ENCODE measurements at places on chromosomes 4 and X. TPM values are rescaled to one million over a fixed set of nuclear protein-coding genes. Genes with fewer than 3 reads are reported as not detected.

The GLOD5 gene
- not detected for total RNA-seq

The CTSO gene
- 14.1 TPM for total RNA-seq

The NUP62CL gene
- 0.26 TPM for total RNA-seq

The SULT1B1 gene
- total RNA-seq: 8.0 TPM

The ENPEP gene
- not detected for total RNA-seq

The ARSJ gene
- total RNA-seq: not detected

The LANCL3 gene
- 0.23 TPM for total RNA-seq

DNA sequence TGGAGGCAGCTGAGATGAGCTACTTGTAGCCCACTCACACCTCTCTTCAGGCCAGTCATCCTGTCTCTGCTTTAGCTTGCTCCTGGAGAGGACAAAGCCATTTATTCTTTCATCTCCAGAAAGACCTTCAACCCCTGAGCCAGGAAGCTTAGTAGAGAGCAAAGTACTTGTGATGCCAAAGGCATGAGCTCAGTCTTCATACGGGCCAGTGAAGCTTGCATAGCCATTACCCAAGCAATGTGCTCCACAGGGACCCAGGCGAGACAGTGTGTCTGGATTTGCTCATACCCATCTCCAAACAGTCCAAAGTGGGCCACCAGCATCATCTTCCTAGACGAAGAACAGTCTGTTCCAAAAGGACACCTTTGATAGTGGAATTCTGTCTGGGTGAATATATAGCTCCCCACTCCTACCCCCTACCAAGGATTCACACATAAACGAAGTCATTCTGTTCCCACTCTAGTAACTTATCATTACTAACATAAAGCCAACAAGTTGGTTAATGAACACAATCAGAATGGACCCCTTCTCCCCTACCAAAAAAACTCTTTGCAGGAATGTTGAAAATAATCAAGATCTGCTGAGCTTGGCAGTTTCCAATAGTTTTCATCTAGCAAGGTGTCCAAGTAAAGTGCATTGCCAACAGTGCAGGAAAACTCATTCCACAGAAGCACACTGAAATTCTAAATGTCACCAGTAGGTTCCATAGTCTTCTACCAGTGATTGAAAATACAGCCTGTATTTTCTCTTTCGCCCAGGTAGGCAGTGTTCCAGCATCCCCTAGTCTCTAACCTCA lies 6.7 kb downstream of the TNMD start:
- no peak overlapping the region for H3K27ac ChIP-seq
- no peak overlapping the region for H3K4me3 ChIP-seq
- no peaks in the 10 kb centered on the region for H3K27me3 ChIP-seq
- no peak for DNase-seq
- H3K4me1 ChIP-seq: no peaks in the 10 kb centered on the region

DNA sequence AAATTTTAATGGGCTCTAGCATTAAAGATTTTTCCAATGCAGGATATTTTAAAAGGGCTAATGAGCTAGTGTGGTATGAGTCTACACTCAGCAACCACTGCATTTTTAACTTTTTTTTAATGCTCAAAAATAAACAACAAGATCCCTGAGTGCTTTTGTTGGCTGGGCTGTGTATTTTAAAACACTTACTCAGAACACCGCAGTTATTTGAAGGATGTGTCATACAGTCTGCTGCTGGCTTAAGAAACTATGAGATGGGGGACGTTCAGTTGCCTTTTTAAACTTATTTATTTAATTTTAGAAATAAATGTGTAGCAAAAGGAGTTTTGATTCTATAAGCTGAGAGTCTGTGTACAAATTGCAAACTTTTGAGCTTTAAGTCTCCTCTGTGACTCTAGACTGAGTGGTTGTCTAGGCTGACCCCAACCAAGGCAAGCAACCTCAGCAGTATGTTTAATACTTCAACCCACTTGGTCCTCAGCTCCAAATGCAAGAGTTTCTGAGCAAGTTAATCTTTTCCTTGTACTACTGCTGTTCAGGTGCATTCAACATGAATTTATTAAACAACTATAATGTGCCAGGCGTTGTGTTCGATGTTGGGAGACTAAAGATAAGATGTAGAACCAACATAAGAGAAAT lies 278.6 kb upstream of the DIPK2B start:
- DNase-seq: no peak
- no peaks in the 10 kb centered on the region for H3K4me1 ChIP-seq
- no peak overlapping the region for H3K4me3 ChIP-seq
- H3K27me3 ChIP-seq: no peaks in the 10 kb centered on the region
- H3K27ac ChIP-seq: no peak overlapping the region

DNA sequence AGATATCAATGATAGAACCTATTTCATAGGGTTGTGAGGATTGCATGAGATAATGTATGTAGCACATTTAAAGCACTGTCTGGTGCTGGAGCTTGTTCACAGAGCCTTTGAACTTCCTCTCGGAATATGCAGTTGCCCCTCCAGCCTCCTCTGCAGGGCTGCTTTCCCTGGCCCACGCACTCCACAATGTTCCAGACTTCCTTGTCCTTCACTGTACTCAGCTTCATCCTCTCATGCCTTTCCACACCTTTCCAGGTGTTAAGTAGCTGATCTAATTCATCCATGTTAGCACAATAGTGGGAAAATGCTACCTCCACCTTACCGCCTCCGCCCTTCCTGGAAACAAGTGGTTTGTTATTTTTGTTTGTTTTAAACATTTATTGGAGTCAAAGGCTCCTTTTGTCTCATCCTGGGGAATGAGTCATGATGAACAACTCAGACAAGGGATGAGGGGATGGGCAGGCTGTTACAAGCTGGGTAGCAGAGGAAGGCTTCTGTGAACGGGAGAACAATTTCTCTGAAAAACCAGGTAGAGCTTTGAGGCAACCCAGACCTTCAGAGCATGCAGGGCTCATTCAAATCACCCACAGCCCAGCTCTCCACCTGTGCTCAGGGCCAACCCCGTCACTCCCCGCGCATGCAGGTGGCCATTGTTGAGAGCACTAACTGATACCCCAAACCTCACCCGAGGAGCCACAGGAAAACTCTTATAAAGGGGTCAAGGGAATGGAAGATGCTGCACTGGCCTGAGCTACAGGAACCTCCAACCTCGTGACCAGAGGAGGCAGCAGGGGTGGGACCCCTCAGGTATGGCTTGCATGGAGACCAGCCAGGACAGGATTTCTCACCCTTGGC lies 84.9 kb upstream of the TBL1X start:
- no peak for DNase-seq
- H3K36me3 ChIP-seq: no peaks in the 10 kb centered on the region
- H3K4me1 ChIP-seq: no peaks in the 10 kb centered on the region
- H3K27me3 ChIP-seq: peaks cover 2% of the 10 kb centered on the region

GRCh38 chr4:127007305-127007704 lies 625.5 kb upstream of the INTU start:
- DNase-seq: no peak
- no peaks in the 10 kb centered on the region for H3K4me1 ChIP-seq
- H3K27me3 ChIP-seq: no peaks in the 10 kb centered on the region

- no peak overlapping the region for H3K27ac ChIP-seq
- no peaks in the 10 kb centered on the region for H3K27me3 ChIP-seq
- H3K4me3 ChIP-seq: no peak overlapping the region
- H3K4me1 ChIP-seq: no peaks in the 10 kb centered on the region
- no peak for DNase-seq
Measured at GRCh38 chr4:25449688-25450087, 72.6 kb downstream of the ANAPC4 start.

- H3K36me3 ChIP-seq: no peaks in the 10 kb centered on the region
- no peak for DNase-seq
- no peaks in the 10 kb centered on the region for H3K27me3 ChIP-seq
- H3K4me1 ChIP-seq: no peaks in the 10 kb centered on the region
- no peak overlapping the region for H3K27ac ChIP-seq
- H3K4me3 ChIP-seq: no peak overlapping the region
Measured at GRCh38 chr4:5259471-5259870, 208.2 kb downstream of the STK32B start.

- no peaks in the 10 kb centered on the region for H3K36me3 ChIP-seq
- no peak overlapping the region for H3K27ac ChIP-seq
- no peak for DNase-seq
- no peaks in the 10 kb centered on the region for H3K4me1 ChIP-seq
- no peak overlapping the region for H3K4me3 ChIP-seq
Measured at GRCh38 chr4:97235521-97235920, 907.8 kb downstream of the STPG2 start.

GRCh38 chrX:44903107-44903506 lies 30.1 kb downstream of the KDM6A start:
- H3K27ac ChIP-seq: no peak overlapping the region
- H3K36me3 ChIP-seq: no peaks in the 10 kb centered on the region
- no peak overlapping the region for H3K4me3 ChIP-seq
- no peak for DNase-seq

DNA sequence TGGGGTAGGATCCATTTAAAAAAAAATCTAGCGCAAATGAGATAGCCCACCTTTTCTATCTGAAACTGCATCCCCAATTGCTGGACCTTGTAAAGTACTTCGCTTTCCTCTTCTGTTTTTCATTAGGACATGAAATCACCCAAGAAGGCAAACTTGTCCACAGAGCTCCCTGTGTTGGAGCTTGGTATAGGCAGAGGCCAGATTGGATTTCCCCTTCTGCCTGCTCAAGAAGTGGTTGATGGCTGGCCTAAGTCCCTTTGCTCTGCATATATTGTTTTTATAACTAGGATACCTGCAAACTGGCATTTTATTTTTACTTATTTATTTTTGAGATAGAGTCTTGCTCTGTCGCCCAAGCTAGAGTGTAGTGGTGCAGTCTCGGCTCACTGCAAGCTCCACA lies 28.4 kb downstream of the RNF4 start:
- H3K27ac ChIP-seq: no peak overlapping the region
- H3K4me3 ChIP-seq: no peak overlapping the region
- H3K27me3 ChIP-seq: no peaks in the 10 kb centered on the region
- peaks cover 82% of the 10 kb centered on the region for H3K36me3 ChIP-seq

GRCh38 chrX:56498756-56499155 lies 64.7 kb upstream of the UBQLN2 start:
- no peaks in the 10 kb centered on the region for H3K27me3 ChIP-seq
- DNase-seq: no peak
- H3K4me1 ChIP-seq: no peaks in the 10 kb centered on the region
- H3K27ac ChIP-seq: no peak overlapping the region
- H3K4me3 ChIP-seq: no peak overlapping the region

- peaks cover 35% of the 10 kb centered on the region for H3K27me3 ChIP-seq
- peak within 1 kb of the TSS; percentile 42 for H3K4me3 ChIP-seq
- no peak for DNase-seq
- H3K27ac ChIP-seq: no peak within 1 kb of the TSS
Measured at GRCh38 chr4:139279760-139280620, at the start of gene MGARP. Gene MGARP, minus strand, starts transcription at chr4:139280225. Its CDS starts 67 bp downstream, at chr4:139280158.

GRCh38 chr4:84901173-84901572 lies 65.3 kb downstream of the WDFY3 start:
- no peaks in the 10 kb centered on the region for H3K36me3 ChIP-seq
- H3K4me1 ChIP-seq: no peaks in the 10 kb centered on the region
- no peaks in the 10 kb centered on the region for H3K27me3 ChIP-seq
- no peak overlapping the region for H3K27ac ChIP-seq
- no peak for DNase-seq
- H3K4me3 ChIP-seq: no peak overlapping the region

DNA sequence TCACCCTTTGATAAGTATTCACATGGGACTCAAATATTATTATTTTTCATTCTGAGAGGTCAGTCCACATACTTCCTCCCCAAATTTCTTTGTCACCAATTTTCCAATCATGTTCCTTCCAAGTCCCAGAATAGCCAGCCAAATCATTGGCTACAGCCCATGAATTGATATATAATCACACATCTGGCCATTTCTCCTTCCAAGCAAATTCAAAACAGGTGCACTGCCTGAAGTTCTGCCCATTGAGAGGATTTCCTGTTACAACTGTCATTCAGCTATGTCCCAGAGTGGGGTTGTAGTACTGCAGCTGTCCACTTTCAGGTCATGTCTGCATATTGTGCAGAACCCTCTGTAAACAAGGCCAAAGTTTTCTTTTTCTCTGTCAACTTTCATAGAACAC lies 347.8 kb downstream of the GRID2 start:
- no peaks in the 10 kb centered on the region for H3K4me1 ChIP-seq
- H3K27me3 ChIP-seq: no peaks in the 10 kb centered on the region
- no peaks in the 10 kb centered on the region for H3K36me3 ChIP-seq
- no peak overlapping the region for H3K4me3 ChIP-seq

DNA sequence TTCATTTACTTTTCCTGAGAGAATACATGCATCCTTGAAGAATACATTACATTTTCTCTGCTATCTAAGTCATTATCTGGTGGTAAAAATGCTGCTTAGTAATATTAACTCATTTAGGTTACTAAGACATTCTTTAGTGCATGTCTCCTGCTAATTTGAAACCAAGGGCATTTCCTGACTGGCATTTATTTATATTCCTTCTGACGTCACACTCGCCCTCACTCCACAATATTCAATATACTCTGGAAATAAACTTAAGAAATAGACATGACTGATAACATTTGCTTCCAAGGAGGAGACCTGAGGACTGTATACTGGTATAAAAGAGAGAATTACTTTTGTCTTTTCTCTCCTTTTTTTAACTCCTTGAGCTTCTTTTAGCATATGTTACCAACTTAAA lies 619.5 kb upstream of the SMIM31 start:
- no peaks in the 10 kb centered on the region for H3K27me3 ChIP-seq
- no peak overlapping the region for H3K27ac ChIP-seq
- H3K4me1 ChIP-seq: no peaks in the 10 kb centered on the region
- no peaks in the 10 kb centered on the region for H3K36me3 ChIP-seq

GRCh38 chr4:55107054-55107453 lies 18.3 kb downstream of the KDR start:
- DNase-seq: no peak
- H3K36me3 ChIP-seq: no peaks in the 10 kb centered on the region
- H3K4me1 ChIP-seq: no peaks in the 10 kb centered on the region
- no peak overlapping the region for H3K27ac ChIP-seq
- H3K27me3 ChIP-seq: no peaks in the 10 kb centered on the region

- H3K27ac ChIP-seq: no peak overlapping the region
- no peak for DNase-seq
- no peaks in the 10 kb centered on the region for H3K36me3 ChIP-seq
- no peaks in the 10 kb centered on the region for H3K27me3 ChIP-seq
Measured at GRCh38 chr4:110533590-110533910, 57.6 kb downstream of the ENPEP start.

DNA sequence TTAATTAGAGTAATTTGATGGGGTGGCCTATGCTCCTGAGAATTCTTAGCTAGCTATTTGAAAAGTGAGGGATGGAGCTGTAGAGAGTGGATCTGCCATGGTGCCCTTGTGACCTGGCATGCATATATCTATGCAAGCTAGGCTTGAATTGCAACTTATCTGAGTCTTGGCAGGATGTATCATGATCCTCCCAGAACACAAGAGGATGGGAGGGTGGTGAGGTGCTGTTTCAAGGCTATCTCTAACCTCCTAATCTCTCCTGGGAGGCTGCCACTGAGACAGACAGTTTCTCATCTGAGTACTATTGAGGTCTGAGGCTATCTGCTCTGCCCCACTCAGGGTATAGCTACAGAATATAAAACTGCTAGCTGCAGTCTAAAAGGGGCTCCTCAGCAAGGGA lies 56.6 kb downstream of the BRCC3 start:
- H3K4me3 ChIP-seq: no peak overlapping the region
- no peak for DNase-seq
- H3K27ac ChIP-seq: no peak overlapping the region
- no peaks in the 10 kb centered on the region for H3K36me3 ChIP-seq
- H3K27me3 ChIP-seq: no peaks in the 10 kb centered on the region
